Stimulated activated CD8-positive, alpha-beta memory T cell treated with anti-CD3 and anti-CD28 coated beads, Interleukin-4, amount 100 ng/mL, for 4 hours (primary cell): ENCODE measurements at places on chromosomes 1 and 21.

- no peak for DNase-seq
Observed at GRCh38 chr1:169122976-169123375, 16.5 kb downstream of the ATP1B1 start.

DNA sequence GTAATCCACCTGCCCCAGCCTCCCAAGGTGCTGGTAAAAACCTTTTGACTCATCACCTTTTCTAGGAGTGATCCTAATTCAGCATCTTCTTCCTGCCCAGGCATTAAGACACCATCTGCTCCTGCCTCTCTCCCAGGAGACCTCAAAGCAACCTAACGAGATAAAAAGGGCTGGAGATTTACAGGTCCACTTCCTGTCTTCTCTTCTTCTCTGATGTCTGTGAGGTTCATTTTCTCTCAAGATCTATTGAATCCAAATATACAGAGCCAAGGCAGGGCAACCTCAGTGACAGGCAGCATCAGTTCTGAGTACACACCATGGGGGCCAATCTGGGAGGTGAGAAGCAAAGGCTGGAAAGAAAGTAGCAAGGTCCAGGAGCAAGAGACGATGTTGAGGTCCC lies 219.4 kb downstream of the SETD4 start:
- DNase-seq: no peak

GRCh38 chr1:22037520-22037919 lies 15.0 kb upstream of the CDC42 start:
- no peak for DNase-seq

DNA sequence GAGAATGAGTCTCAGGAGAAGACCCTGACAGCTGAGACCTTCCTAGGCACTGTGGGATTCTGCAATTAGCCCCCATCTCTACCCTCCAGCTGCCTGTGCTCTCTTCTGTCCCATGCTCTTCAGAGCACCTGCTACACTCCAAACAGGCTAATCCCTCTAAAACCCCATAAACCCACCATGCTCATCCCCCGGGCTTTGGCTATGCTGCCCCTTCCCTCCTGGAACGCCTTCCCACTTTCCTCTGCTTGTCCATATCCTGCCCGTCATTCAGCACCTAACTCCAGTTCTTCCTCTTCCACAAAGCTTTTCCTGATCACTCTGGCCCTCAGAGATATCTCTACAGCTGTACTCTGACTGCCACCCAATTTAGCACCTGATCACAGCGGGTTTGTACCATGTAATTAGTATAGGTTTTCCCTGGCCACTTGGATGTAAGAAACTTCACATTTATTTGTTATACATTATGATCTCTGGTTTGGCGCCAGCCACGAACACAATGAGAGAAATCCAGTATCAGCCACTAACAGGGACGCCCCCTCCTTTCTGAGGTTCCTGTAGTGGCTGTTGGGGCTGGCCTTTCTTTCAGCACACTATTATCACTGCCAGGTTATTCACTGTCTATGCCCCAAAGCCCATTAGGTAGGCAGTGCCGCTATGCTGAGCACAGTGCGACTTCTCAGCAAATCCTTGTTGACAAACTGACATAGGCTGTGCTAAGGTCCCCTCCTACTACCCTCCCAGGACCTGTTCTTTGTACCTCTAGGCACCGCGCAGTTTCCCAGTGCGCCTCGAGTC lies 45.1 kb downstream of the CDC7 start:
- no peak for DNase-seq

DNA sequence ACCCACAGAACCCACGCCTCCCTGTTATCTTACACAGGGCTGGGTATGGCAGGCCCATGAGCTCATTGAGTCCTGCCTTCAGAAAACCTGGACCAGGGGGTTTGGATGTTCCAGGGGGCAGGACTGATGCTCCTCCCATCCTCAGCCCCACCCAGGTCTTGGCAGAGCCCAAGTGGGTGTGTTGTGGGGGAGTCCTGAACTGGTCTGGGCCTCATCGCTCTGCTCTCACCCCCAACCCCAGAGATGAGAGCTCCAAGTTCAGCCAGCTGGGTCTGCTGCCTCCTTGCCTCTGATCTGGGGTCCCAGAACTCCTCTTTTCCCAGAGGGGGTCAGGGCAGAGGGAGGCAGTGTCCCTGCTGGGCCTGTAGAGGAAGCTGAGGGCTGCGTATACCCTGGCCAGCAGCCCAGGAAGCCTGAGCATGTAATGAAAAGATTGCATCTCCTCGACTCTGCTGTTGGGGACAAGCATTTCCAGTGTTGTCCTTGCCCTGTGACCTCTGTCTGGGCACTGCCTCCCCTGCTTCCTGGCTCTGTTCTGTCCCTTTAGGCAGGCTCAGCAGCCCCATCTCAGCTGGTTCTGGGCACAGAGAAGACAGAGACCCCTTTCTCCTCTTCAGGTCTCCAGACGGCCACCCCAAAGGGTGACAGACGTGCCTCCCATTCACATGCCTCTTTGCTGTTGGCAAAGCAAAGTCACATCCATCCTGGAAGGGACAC lies 54.7 kb upstream of the EPS8L3 start:
- no peak for DNase-seq

DNA sequence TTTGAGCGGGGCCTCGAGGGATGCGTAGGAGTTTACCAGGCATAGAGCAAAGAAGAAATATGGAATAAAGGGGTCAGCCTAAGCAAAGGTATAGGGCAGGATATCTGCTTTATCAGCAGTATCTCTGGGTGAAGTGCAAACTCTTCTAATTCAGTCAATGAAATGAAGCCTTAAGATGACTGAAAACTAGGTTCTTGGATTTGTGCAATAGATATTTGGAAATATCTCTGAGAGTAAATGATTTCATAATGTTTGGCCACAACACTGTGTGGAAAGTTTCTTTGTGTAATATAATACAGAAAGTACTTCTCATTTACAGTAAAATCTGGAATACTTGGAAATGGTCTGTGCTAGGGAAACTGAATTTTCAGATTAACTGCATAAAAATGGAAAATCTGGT lies 26.1 kb downstream of the KCNJ15 start:
- DNase-seq: no peak

- DNase-seq: no peak
Observed at GRCh38 chr1:174428033-174428432, 19.7 kb upstream of the GPR52 start.

DNA sequence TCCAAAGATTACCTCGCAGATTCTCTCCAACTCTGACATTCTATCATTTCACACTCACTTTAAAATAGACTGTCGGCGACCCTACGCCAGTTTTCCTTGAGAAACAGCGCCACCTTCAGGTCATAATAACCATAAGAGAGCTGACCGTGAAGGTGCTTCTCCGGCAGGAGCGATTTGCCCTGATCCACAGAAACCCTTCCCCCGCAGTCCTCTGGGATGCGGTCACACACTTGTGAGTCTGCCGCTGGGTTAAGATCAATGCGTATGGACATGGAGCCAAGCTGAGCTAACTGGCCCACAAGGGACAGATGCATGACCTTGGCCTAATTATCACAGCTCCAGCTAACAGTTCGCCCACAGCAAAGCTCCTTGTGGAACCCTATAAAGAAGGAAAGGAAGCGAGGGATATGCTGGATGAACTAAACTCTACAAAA lies 32.8 kb upstream of the IFNAR2 start:
- DNase-seq: peak; percentile 33

DNA sequence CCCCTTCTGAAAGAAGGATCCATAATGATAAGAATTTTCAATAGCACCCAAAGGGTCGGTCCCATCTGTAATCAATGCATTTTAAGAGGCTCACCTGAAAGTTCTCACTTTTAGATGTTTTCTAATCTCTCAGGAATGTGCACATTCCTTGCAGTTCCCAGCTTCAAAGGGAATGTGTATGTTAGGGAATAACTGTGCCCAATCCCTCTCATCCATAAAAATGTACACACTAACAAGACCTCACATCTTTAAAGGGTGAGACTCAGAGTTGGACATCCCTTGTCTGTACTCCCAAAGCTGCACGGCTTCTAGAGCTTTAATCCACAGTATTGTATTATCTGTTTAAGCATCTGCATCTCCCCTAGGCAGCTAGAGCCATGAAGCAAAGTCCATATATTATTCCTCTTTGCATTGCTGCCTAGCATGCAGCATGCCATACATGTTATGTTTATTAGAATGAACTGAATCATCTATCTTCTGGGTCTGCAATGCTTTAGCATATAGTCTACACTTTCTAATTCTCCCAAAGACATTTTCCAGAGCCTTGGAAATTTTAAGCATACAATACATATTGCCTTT lies 9.3 kb upstream of the CCN1 start:
- DNase-seq: no peak

DNA sequence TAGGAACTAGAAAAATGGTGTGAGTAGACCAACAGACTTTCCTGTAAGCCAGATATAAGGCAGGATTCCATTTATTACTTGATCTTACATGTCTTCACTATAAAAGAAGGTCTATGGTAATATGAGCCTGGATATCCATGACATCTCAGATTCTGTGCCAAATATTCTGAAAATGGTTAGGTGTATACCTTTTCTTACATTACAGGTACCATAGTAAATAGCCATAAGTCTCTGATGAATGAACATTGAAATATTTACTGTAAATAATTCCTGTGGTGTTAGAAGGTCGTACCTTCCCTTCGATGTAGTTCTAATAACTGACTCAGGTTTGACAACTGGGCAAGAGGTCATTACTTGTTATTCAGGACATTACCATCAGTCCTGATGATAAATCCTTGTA lies 657.9 kb downstream of the BRINP3 start:
- DNase-seq: no peak

DNA sequence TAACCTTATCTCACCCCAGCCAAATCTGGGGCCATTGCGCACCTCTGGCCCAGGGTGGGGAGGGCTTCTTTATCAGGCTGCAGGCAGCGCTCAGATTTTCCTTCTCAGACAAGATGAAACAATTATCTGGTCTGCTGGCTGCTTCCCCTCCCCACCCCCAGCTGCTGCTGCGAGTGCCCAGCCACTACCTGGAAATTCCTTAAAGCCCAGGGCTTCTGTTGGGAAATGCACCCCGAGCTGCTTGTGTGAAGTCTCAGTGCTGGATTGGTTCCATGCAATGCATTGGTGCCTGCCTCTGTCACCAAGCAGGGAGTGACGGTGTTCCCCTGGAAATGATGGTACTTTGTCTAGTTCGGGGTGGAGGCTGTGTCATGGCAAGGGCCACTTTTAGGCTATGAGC lies 18.5 kb upstream of the ACTL8 start:
- DNase-seq: no peak

DNA sequence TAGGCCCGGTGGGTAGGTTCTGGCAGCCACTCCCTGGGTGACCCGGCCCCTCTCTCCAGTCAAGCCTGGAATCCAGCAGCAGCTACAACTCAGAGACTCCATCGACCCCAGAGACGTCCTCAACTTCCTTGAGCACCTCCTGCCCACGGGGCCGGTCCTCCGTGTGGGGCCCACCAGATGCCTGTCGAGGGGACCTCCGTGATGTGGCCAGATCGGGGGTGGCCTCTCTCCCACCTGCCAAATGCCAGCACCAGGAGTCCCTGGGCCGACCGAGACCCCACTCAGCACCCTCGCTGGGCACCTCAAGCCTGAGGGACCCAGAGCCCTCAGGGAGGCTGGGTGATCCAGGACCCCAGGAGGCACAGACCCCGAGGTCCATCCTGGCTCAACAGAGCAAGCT lies 2.7 kb downstream of the MIIP start:
- DNase-seq: no peak

DNA sequence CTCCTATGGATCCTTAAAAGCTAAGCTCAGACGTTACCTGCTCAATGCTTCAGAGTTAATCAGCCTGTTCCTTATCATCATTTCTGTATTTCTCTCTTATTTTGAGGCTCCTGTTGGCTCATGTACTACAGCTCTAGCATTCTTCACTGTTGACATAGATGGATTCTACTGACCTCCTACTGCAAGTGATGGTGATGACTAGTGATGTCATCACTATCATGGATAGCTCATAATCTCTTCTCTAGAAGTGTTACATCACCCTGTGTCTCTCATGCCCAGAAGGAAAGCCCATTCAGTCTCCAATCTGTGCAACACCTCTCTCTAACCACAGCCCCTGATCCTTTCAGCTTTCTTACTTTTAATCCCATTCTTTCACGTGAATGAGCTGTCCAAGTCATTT lies 168.2 kb upstream of the DPT start:
- no peak for DNase-seq

DNA sequence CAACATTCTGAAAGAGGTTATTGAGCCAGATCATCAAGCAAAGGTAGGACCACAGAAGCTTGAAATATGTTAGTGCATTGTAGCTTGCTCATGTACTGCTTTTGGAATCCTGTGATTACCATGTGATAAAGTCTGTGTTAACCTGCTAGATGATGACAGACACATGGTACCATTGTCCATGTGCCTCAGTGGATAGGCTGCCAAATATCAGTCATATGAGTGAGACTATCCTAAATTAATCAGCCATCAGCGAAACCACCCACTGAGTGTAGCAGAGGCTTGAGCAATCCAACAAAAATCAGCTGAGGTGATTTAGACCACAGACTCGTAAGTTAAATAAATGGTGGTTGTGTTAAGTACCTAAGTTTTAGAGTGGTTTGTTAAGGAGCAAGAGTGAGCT lies 32.7 kb upstream of the CRB1 start:
- no peak for DNase-seq

DNA sequence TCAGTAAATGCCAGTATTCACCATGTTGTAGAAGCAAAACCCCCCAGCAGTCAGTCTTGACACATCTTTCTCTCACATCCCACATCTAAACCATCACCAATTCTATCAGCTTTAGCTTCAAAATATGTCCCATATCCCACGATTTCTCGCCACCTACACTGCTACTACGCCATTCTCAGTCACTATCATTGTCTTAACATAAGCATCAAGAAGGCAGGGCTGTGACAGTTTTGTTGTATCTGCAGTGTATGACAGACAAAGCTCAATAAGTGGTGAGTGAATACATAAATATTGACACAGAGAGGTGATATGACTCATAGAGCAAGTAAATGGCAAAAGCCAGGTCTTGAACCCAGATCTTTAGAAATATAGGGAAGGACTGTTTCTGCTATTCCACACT lies 59.9 kb downstream of the JAK1 start:
- no peak for DNase-seq

- DNase-seq: no peak
Observed at GRCh38 chr1:234072793-234073192, 168.3 kb downstream of the SLC35F3 start.

GRCh38 chr1:226646026-226646869 lies 92.8 kb downstream of the ITPKB start:
- DNase-seq: no peak

DNA sequence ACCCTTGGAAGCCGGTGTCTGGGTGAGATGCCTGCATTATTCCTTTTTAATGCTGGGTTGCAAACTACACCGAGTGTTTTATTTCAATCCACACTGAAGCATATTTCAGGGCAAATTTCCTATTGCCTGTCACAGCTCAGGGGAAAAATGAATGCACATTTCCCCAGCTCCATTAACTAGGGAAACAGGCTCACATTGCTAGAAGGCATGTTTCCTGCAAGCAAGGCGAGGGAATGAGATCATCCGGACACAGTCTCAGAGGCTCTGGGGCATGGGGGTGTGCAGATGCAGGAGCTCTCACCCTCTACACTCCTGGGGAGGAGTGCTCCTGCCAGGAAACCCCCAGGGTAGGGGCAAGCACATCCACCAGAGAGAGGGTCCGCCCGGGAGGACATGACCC lies 24.6 kb downstream of the SYT2 start:
- DNase-seq: no peak
